Ovary (tissue), 10 donors: ENCODE measurements at places on chromosomes 12 and 14.
A peak's percentile ranks its signal among the peaks of the same experiment; 100 is the strongest.

DNA sequence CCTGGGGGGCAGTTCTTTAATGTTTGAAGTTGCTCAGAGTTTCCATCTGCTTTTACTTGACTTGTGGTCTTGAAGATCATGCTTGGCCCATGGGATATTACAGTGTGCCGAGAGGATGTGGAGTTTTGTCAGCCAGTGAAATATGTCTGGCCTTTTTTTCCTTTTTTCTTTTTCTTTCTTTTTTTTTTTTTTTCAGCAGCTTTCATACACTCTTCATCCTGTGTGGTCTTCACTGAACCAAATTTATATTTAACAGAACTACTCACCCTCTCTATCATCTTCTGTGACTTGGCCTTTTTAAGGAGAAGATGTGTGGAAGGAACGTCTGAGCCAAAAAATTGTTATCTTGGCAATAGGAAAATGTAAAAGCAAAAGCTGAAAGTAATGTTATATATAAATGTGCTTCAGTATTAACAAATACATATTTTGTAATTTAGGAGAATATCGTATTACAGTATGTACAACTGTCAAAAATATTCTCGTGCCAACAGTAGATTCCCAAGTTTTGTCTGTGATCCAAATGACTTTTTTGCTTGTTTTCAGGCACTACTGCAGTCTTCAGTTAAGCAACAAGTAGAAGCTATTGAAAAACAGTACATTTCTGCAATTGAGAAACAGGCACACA lies 200.6 kb downstream of the CCDC91 start:
- DNase-seq, result no peak

DNA sequence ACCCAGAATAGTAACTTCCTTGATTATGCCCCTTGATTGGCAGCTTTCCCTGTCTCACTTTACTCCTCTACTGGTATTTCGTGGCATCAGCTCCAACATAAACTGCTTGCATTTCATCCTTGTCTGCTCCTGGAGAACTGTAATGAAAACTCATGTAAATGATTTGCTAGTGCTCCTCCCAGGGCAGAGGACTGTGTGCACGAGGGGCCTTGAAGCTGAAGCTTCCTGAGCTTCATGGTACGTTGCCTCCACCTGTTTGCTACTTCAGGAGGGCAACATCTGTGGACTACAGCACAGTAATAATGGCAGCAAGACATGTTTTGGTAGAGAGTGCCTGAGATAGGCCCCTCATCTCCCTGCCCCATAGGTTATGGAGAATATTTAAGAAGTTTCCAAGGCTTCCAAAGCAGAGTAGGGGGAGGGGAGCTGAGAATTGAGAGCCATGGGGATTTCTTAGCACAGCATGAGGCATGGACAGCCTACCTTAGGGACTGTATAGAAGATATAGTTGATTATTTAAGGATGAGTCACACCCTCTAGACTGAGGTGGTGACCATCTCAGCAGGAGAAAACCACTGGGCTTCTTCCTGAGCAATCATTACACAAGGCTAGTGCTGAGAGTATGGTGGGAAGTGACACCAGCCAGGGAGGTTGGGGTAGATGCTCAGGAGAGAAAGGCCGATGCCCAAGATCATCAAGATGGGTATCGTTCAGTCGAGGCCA lies 29.5 kb downstream of the CCDC198 start:
- DNase-seq, result no peak

- DNase-seq, result no peak
These were observed 117.4 kb upstream of the SOX5 start for GRCh38 chr12:24066865-24067264.

- DNase-seq, result no peak
These were observed 134.1 kb downstream of the GPHN start for GRCh38 chr14:66641861-66642635.

DNA sequence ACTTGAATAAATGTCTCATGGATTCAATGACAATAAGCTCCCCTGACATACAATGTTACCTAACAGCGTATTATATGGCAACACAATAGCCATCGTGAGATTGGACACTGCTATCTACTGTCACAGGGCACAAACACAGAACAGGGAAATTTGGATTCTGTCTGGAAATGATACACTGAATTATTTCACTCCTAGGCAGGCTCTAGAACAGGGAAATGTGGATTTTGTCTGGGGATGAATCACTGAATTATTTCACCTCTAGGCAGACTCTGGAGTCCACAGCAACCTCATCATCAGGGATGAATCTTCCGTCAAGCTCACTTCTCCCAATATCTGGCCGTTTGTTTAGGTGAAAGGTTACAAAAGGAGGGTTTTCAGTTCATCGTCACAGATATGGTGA lies 288.8 kb downstream of the TMEM132D start:
- DNase-seq, result no peak

GRCh38 chr12:33605757-33606156 lies 166.1 kb upstream of the SYT10 start:
- no peak for DNase-seq

- DNase-seq, result peak; percentile 94
These were observed 27.9 kb downstream of the ACTN1 start for GRCh38 chr14:68951035-68951797.

DNA sequence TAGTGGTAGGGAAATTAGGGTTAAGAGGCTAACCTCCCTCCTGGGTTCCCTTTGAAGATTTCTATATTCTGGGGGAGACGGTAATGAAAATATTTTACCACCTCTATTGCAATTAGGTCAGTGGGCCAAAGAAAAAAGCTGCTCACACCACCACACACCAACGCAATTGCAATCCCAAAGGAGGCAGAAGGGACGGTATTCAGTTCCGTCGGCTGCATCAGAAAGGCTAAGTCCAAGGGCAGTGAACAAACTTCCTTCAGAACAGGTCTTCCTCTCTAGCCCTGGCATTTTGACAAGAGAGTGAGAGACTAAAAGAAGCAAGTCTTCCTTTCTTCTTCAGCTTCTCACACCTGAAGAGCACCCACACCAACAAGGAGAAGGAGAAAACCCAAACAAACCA lies 51.2 kb downstream of the OTX2 start:
- DNase-seq, result no peak

GRCh38 chr12:111274777-111275176 lies 94.1 kb downstream of the PHETA1 start:
- no peak for DNase-seq

DNA sequence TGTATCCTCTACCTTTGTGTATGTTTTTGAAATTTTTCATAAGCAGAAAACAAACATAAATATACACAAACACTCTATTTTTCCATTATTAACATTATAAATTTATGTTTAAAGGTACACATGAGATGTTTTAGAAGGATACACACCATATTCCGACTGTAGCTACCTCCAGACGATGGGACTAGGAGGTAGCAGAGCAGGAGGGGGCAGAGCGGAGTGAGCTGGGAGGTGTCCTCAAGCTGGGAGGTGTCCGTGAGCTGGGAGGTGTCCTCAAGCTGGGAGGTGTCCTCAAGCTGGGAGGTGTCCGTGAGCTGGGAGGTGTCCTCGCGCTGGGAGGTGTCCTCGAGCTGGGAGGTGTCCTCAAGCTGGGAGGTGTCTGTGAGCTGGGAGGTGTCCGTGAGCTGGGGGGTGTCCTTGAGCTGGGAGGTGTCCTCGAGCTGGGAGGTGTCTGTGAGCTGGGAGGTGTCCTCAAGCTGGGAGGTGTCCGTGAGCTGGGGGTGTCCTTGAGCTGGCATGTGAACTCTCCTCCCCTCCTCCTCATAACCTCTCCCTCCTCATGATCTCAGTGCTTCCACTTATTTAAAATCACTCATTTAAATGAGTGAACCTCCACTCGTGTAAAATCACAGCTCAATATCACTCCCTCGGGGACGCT lies 346.9 kb upstream of the SFSWAP start:
- no peak for DNase-seq

GRCh38 chr12:29960122-29960521 lies 176.4 kb upstream of the TMTC1 start:
- DNase-seq, result no peak

- no peak for DNase-seq
These were observed 142.4 kb downstream of the OTOGL start for GRCh38 chr12:80241576-80242273.

DNA sequence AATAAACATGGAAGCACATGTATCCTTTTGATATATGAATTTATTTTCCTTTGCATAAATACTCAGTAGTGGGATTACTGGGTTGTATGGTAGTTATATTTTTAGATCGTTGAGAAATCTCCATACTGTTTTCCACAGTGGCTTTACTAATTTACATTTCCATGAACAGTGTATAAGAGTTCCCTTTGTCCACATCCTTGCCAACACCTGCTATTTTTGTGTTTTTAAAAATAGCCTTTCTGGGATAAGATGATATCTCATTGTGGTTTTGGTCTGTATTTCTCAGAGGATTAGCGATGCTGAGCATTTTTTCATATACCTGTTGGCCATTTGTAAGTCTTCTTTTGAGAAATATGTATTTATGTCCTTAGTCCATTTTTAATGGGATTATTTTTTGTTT lies 329.2 kb upstream of the KITLG start:
- no peak for DNase-seq

GRCh38 chr12:122721057-122721545 lies 4.5 kb upstream of the HCAR3 start:
- no peak for DNase-seq

DNA sequence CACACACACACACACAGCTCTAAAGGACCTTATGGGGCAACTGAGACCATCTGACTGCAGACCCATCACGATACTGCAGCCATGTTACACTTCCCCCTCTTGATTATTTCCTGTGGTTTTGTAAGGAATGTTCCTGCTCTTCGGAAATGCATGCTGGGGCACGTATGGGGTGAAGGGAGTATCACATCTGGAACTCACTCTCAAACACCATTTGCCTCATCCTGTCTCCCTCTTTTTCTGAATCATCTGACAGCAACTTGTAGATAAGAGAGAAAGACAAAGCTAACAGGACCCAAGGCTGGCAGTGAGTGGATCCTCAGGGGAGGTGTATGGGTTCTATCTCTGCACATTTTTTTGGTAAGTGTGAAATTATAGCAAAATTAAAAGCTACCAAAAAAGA lies 50.3 kb downstream of the RIMBP2 start:
- no peak for DNase-seq

GRCh38 chr12:101968770-101969169 lies 91.4 kb downstream of the DRAM1 start:
- no peak for DNase-seq

GRCh38 chr14:38866461-38866860 lies 236.6 kb downstream of the SEC23A start:
- DNase-seq, result no peak

- no peak for DNase-seq
These were observed 233.3 kb upstream of the DAAM1 start for GRCh38 chr14:58954901-58955861.

DNA sequence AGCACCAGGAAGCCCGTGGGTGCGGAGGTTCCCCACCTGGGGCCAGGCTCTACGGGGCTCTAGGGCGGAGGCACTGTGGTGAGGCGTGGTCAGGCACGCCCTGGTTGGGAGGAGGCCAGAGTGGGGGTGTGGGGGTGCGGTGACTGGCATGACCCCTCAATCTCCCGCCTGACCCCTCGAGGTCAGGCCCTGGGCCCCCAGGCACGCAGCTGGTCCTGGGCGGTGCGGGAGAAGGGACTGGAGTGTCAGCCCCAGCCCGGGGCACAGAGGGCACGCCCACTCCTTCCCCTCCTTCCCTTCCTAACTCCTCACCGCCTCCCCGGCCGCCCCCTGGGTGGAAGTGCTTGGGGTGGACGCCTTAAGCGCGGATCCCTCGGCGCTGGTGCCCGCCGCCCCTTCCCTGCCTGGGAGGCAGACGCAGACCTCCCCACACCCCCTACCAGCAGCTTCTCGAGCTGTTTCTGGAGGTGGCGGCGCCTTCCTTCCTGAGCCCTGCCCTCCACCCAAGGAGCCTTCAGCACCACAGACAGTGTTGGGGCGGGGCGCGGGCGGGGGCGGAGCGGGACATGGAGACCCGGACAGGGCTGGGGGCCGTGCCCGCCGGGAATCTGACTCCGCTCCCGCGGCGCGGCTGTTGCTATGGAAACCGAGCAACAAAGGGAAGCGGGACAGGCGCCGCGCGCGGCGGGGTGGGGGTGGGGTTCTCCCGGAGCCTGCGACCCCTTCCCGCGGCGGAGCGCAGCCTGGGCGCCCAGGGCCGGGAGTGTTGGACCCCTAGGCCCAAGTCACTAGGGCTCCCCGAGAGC lies 741 bp upstream of the CRIP2 start:
- peak; percentile 82 for DNase-seq
